Activated CD4-positive, alpha-beta T cell treated with anti-CD3 and anti-CD28 coated beads, Interleukin-2, amount 10 ng/mL, durations not matched to agents 24 days and 14 days (primary cell): ENCODE measurements at places on chromosomes 4 and X.

- DNase-seq = peak; percentile 58
Measured at GRCh38 chr4:142265536-142265935, 580.6 kb downstream of the INPP4B start.

DNA sequence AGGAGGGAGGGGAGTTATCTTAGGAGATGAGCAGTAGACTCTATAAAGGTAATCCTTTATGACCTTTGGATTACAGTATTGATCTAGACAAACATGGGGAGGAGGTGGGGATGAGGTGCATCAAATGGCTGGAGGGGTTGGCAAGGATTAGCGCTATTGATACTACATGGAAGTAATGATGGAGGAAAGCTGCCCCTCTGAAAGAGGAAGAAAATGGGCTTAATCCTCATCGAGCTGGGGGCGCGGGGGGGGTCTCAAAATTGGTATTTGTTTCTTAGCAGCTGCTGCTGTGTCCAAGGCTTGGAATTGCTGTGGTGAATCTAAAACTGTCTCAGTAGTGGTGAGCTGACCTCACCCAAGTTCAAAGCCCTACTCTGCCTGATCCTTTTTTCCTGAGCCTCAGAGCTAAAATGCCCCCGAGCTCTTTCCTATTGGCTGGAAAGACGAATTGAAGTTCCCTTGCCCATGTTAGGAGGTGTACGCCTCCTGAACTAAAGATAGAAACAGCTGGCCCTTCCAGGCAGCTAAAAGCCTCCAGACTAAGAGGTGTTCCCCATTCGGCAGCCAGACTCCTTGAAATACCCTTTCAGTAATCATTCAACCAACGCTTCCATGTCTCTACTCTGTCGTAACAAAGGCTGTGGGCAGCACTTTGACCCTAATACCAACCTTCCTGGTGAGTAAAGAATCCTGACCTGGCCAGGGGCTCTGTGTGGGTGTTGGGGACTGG, at the start of gene ITGB1BP2:
TSS of gene ITGB1BP2 (plus strand) at position 556 of the 730 bp plus-strand sequence. CDS start at position 613, 57 bp downstream.
- DNase-seq = no peak

GRCh38 chrX:132818638-132819037, 139.8 kb downstream of the HS6ST2 start:
- DNase-seq = no peak

DNA sequence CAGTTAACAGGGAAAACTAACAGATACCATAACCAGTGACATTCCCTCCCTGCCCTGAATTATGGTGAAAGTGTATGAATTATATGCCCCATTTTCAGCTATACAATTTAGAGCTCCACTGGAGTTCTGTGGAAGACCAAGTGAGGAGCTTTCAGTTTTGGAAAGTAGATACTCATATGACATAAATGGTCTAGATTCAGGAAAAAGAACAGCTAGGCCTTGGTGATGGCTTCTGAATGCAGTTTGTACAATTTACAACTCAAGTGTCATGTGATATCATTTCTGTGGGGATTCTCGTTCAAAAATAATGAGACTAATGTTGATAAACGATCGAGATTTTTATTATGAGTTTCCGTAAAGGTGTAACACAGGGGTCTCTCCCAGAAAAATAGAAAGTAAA, 8.2 kb upstream of the SEC24B start:
- DNase-seq = no peak

- DNase-seq = no peak
Measured at GRCh38 chr4:67750691-67751090, 3.5 kb downstream of the GNRHR start.

DNA sequence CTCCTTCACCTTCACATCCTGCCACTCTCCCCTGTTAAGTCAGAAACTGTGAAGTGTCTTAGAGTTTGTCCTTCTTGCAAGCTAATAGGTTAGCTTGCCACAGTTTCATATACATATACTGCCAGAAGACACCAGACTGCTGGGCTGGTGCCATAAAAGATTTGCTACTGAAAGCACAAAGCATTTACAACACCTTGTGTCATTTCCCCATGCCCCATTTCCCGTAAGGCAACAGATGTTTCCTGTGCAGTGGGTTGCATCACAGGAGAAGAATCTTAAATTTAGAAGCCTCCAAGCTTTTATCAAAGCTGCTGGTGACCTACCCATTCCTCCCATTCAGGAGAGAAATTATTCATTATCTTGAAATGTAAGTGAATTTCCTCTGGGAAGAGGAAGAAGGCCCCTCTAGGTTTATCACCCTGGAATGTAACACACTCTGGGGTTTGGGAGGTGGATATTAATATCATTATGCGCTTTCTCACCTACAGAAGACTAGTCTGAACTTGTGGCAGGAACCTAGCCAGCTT, 34.5 kb upstream of the RAB33B start:
- peak; percentile 78 for DNase-seq
